Dermis microvascular lymphatic vessel endothelial cell (primary cell): ENCODE measurements at places on chromosomes 12 and 14.

- DNase-seq = no peak
Observed at GRCh38 chr14:95117937-95118721, 39.2 kb downstream of the DICER1 start.

DNA sequence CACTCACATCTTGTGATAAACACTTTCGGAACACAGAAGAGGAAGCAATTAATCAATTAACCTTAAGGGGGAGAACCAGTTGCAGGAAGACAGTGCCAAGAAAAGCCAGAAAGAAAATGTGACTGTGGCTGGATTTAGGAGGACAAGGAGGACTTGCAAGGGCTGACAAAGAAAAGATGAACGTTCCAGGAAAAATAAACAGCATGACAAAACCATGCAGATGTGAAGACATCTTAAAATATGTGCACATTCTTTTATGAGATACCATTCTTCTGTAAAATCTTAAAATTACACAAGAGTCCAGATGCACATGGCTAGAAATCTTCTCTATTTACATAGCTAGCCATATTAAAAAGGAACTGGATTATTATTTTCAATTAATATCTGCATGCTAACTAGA, 33.4 kb downstream of the KITLG start:
- no peak for DNase-seq

DNA sequence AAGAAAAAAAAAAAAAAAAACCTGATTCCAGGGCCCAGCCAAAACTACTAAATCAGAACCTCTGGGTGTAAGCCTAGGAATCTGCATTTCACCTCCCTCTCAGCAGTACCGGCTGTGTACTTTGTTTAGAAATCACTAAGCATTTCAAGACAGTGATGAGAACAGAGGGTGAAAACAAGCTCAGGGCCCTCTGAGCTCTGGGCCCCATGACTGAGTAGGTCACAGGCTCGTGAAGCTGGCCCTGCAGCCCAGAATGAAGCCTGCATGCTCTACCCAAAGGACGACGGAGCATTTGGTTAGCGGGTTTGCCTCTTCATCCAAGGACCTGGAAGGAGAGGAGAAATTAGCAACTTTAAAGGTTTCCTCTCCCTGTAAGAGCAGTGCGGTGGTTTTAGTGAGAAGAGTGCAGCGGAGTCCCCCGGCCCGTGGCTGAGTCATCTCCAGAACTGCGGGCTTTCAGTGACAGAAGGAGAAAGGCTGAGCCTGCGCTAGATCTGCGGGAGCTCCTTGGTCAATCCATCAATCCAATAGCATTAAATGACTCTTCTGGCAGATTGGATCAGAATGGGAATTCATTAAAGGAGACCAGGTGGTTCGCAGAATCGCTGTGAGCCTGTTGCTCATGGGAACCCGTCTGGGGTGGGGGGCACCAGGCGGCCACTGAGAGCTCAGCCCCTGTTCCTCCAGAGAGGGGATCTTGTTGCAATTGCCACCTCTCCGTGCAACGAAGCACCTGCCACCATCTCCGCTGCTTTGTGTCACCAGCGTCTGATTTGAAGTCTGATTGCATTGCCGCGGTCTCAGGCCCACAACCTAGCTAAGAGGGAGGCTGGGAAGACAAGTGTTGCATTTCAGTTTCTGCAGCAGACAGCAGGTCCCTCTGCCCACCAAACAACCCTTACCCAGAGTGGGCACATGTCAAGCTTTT, 7.3 kb downstream of the IL31 start:
- no peak for DNase-seq

DNA sequence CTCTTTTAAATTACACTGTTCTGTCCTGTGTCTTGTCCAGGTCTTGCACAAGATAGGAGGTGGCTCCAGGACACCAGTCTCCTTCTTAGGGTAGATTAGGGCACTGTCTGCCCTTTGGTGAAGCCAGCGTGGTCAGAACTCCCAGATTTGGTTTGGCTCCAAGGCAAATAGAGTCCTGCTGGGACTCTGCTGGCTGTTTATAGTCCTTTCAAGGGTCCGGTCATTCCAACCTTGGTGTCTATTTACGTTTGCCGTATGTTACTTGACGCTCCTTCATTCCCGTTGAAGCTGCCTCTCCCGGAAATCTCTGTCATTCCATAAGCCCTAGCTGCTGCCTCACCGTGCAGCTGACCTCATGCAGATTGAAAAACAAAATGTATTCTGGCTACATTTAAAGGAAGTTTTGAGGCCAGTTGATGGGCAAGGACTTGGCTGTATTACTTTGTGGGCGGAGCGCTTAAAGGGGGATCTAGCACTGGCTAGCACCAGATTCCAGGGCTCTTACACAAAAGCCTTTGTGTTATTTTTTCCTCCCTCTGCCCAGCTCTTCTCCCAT, 180.6 kb downstream of the AKAP6 start:
- DNase-seq = peak; percentile 98

GRCh38 chr14:89493406-89493805, 76.4 kb upstream of the FOXN3 start:
- DNase-seq = no peak

GRCh38 chr12:52190860-52191729, 719 bp downstream of the KRT80 start:
- no peak for DNase-seq

DNA sequence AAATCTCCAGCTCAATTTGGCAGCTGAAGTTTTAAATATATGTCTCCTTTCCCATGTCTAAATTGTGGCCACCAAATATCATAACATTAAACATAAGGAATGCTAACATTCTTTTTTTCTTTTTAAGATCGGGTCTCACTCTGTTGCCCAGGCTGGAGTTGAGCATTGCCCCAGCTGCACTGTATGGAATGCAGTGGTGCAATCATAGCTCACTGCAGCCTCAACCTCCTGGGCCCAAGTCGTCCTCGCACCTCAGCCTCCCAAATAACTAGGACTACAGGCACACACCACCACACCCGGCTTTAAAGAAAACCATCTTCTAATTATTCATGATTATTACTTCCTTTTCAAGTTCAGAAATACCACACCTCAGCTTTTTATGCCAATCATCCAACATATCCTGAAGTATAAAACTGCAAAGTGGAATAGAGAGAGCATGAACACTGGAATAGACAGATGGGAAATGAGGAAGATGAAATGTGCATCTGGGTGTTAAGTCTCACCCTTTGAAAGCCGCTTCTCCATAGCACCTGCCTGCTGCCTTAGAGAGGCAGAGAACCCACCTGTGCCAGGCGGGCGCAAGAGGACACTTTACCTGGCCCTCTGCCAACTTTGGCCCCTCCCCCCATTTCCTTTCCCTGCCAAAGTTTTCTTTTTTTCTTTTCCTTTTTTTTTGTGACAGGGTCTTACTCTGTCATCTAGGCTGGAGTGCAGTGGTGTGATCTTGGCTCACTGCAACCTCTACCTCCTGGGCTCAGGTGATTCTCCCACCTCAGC, 2.8 kb upstream of the EML1 start:
- DNase-seq = no peak
